ENCODE measurements at places on chromosomes 3 and 15.

GRCh38 chr15:91779960-91780359 lies 73.5 kb upstream of the SLCO3A1 start:
- no peak for DNase-seq

DNA sequence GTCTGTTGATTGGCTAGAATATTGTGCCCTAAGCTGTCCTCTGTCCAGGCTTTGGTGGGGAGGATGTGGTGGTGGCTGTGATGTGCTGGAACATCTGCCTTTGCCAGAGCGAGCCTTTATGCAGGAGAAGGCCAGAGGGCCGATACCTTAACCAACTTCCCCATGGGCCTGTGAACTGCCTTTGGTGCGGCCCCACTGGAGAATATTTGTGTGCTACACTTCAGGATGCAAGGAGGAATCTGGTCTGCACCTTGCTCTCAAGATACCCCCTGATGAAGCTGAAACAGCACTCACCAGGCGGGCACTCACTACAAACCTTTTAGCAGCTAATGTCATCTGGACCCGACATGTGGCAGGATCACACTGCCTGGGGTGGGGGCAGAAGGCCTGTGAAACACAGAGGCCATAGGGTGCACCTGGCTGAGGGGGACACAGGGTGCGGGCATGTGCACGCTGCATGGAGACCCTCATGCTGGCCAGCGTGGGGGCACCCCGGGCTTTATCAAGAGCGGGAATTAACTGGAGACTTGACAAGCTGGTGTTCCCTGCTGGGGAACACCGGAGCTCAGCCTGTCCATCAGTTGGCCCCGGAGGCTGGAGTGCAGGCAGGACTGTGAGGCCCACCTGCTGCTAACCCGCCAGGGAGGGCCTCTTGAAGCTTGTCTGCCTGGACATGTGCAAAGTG lies 16.4 kb downstream of the PRR23E start:
- DNase-seq, result no peak

GRCh38 chr3:148439254-148439822 lies 258.4 kb upstream of the AGTR1 start:
- DNase-seq, result no peak

DNA sequence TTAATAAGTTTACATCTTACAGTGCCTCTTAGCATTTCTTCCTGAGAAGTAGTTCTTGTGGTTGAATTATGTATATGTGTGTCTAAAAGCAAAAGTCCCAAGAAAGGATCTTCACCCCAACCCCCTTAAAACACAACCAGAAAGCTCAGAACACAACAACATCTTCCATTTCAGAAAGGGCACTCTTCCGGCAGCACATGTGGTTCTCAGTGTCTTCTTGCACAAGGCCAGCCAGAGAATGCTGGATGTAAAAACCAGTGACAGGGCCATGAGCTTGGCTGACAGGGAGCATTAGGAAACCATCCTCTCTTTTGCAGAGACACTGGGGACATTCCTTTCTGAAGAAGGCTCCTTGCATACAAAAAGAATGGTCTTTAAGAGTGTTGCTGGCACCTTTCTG lies 45.0 kb downstream of the EEFSEC start:
- no peak for DNase-seq

GRCh38 chr3:149781211-149781610 lies 11.1 kb downstream of the ANKUB1 start:
- no peak for DNase-seq

DNA sequence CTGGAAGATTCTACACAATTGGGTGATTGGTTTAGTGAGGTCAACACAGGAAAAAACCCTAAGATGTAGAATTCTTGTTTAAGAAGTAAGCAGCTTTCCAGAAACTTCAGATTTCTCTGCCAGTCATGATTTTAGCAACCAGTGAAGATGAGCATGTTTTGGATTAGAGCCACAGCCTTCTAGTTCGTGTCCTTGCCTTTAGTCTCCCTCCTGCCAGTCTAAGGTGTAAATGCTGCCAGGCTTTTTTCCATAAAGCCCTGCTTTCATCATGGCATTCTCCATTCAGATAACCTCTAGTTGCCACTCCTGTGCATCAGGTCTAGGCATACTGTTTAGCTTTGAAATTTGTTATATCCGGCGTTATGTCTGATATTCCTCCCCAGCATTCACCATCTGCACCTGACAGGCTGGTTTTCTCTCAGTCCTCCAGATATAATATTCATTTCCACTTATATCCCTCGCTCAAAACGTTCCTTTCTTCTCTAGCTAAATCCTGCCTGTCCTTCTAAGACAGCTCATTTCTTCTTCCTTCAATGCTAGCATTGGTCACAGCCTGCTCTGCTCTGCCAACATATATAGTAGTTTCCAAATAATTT lies 37.4 kb downstream of the SYN2 start:
- DNase-seq, result no peak
